ENCODE measurements at places on chromosomes 6 and 20.

DNA sequence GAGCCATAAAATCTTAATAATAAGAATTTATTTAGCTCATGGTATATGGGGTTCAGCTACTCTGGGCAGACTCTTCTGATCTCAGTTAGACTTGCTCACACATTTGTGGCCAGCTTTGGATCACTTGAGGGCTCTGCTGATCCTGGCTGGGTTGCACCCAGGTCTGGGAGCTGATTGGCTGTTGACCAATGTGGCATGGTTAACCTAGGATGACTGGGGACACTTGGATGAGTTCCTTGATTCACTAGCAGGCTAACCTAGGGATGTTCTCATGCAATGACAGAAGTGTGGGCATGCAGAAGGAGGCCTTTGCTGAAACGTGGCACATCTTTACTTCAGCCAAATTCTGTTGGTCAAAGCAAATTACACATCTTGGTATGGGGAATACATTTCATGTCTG is 569.5 kb downstream of the UTRN start:
- DNase-seq: no peak

- DNase-seq: no peak
Observed at GRCh38 chr6:26165261-26165790, 78.1 kb downstream of the HFE start.

- no peak for DNase-seq
Observed at GRCh38 chr20:37190354-37191112, 11.2 kb upstream of the MROH8 start.

DNA sequence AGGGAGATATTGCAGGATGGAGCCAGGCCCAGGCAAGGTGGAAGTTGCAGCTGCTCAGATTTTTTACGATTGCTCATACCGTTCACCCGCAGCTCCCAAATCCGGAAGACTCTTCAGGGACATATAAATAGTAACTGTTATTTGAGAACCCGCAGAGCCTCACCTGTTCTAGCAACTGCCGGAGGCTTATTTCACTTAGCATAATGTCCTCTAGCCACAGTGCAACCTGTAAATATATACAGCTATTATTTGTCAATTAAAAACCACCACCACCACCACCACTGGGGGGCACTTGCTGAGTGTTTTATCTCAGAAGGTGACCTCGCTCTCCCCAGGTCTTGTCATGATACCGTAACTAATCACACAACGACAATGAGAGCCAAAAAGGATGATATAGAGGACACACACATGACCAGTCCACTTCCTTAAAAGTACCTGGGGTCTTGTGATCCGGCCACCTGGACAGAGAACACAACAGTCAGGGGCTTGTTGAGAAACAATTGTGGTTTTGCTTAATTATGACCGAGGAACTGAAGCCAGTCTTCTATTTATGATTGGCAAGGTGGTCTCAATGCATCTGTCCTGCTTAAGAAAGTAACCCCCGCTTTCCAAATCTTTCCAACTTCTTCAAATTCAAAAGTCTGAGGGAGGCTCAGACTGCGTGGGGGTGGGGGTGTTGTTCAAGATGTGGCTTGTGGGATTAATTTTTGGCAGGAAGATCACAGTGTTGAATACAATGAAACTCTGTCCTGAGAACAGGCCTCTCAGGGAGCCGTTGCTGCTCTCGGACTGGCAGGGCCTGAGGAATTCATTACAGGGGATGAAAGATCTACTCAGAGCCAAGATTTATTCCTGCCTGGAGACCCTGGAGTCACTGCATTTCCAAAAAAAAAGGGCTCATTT is 107.7 kb upstream of the PRND start:
- DNase-seq: peak; percentile 41

DNA sequence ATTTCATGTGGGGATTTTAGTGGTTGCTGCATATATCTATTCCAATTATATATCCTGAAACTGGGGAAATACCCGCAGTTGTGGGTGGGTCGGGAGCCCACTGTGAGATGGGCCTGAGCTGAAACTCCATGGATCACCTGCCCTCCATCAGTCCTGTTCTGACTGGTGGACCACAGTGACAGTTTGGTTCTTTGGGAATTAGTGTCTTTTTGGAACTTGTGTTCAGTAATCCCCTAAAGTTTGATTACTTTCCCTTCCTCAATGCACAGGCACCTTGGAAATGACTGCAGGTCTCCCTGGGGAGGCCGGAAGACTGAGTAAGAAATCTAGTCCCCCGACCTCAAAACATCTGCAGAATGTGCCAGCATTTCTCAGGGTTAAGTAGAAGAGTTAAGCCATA is 11.3 kb downstream of the STK35 start:
- no peak for DNase-seq

GRCh38 chr6:169839898-169840631 is 88.6 kb downstream of the ERMARD start:
- DNase-seq: no peak

GRCh38 chr20:1909097-1909496 is 13.9 kb downstream of the SIRPA start:
- DNase-seq: no peak

GRCh38 chr20:62242176-62242575 is 3.9 kb downstream of the OSBPL2 start:
- DNase-seq: no peak

- no peak for DNase-seq
Observed at GRCh38 chr6:22150368-22151035, 146.3 kb downstream of the PRL start.

DNA sequence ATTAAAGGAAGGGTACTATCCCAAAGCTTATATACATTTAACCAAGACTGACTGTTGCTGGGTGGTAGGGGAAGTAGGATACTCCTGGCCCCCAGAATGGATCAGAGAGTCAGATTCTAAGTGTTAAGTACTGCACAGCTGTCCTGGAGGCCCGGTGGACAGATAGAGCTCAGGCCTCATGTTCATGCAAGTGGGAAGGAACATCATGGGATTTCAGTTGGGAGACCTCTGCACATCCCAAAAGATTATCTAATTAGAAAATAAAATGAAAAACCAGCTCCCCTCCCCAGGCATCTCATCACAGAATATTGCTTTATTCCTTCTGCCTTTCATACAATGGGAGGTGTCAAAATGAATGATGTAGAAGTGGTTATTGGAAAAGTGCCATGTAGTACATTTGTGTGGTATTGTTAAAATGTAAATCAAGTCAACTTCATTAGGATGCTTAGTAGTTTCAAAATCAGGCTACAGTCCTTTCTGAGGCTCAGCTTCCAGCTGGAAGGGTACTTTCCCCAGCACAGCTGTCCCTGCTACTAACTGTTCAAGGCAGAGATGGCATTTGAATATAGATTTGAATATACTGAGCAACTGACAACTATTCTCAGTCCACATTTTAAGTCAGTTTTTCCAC is 82.9 kb downstream of the SLC35B3 start:
- DNase-seq: no peak

DNA sequence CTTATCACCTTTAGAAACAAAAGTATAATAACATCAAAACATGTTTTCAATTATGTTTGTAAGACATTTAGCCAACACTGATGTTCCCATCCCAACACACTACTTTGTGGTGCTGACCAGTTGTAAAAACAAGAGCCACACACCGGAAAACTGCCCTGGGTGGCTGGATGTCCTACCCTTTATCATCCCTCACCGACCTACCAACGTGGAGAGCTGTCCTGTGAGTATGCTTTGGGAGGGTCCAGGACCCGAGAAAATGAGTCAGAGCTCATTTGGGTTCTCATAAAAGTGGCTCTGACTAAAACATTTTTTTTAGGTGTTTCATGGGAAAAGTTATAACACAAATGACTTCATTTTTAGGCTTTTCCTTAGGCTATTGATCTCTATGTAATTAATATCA is 29.3 kb upstream of the CTAGE9 start:
- DNase-seq: no peak

DNA sequence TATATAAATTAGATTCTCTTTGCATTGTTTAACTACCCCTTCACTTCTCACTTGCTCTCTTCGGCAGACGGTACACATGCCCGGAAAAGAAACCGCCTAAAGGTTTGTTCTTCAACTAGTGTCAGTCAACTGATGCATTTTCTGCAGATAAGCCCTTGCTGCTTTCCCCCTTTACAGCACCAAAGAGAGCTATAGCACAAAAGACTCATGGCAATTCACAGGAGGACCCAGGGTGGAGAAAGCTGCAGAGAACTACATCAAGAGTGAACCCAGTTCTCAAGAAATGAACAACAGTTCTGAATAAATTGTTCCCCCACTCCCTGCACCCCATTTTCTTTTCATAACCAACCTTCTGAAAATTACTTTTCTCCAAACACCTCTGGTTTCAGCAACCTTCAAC is 8.9 kb downstream of the CD164 start:
- DNase-seq: no peak

DNA sequence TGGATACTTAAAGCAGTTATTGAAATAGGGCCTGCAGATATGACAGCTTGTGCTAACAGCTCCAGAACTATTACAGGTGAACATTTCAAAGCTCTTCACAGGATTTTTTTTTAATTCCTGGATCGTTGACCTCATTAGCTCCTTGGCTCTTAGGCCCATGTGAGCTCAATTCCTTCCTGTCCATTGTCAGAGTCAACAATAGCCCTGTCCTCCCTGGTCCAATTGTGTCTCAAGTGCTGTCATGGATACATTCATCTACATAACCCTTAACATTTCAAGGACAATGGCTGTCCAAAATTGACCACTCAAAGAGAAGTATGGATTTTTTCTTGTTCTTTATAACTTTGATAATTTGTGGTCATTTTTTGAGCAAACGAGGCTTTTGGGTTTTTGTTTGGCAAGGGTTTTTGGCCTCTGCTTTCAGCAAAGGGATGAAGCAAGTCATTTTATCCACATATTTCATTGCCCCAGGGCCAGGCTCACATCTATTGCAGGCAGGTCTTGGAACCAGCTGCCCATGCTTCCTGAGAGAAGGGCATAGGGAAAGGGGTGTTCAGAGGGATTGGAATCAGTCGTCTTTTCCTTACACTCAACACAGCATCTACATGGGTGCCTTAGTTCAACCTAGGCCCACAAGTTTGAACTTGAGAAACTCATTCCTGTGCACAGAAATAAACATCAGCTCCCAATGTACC is 282.1 kb downstream of the TPBG start:
- no peak for DNase-seq

- no peak for DNase-seq
Observed at GRCh38 chr6:48184648-48185047, 73.7 kb upstream of the PTCHD4 start.

DNA sequence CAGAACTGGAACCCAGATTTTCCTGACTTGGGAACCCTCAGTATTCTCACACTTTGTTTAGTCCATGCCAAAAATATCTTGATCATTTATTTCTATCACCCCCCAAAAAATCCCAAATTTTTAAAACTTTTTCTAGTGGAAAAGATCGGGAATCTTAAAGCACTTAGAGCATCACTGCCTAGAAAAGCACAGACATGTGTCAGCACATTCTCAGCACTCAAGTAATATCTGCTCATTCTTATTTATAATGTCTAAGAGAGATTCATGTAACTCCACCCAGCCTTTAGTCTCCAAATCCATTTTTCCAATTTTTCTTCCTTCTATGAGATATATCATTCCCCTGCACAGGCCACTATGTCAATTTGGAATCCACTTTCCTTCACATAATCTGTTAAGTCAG is 29.9 kb upstream of the HSF2 start:
- DNase-seq: no peak

DNA sequence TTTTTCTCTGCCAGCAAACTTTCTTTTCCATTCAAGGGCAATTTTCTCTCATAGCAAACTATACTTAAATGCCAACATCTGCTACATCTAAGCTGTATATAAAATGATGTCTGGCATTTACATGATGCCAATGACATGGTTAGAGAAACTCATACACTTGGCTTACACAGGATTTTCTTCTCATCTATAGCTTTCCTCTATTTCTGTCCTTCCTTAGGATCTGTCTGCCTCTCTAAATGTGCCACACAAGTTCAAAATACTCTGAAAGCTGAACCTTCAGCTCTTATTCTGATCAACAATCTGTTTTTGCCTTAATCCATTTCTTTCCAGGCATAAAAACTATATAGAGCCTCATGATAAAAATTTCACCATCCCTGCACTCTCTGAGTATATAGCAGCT is 290.9 kb upstream of the RNF217 start:
- no peak for DNase-seq

DNA sequence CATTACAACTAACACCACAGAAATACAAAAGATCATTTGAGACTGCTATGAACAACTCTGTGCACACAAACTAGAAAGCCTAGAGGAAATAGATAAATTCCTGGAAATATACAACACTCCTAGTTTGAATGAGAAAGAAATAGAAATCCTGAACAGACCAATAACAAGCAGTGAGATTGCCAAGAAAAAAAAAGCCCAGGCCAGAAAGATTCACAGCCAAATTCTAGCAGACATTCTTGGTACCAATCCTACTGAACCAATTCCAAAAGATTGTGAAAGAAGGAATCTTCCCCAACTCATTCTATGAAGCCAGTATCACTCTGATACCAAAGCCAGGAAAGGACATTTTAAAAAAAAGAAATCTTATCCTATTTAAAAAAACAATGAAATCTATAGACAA is 7.0 kb upstream of the CDK19 start:
- DNase-seq: no peak

GRCh38 chr6:10583509-10583901 is 62.4 kb downstream of the GCNT2 start:
- no peak for DNase-seq

DNA sequence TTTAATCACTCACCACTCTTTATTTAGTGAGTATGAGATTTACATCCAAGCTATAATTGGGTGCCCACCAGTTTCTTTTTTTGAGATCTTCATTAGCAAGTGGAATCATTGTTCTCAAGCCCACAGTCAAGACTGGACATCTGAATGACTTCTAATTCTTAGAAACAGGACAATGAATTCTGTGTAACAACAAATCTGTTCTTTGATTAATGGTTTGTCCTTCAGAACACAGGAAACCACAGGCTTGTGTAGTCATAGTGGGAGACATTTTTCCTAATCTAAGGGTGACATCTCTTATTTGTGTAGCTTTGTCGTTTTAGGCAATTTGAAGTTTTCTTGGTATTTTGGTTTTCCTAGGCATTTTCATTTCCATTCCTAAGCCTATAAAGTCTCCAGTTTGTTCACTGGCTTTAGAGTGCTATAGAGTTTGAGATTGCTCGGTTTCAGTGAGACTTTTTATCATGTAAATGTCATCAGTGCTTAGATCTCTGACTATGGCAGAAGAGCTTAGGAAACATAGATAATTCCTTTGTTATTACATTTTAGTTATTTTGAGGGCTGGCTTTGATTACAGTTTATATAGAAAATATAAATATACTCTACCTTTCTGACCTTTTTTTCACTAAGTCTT is 903.9 kb upstream of the MAP3K7 start:
- DNase-seq: no peak

DNA sequence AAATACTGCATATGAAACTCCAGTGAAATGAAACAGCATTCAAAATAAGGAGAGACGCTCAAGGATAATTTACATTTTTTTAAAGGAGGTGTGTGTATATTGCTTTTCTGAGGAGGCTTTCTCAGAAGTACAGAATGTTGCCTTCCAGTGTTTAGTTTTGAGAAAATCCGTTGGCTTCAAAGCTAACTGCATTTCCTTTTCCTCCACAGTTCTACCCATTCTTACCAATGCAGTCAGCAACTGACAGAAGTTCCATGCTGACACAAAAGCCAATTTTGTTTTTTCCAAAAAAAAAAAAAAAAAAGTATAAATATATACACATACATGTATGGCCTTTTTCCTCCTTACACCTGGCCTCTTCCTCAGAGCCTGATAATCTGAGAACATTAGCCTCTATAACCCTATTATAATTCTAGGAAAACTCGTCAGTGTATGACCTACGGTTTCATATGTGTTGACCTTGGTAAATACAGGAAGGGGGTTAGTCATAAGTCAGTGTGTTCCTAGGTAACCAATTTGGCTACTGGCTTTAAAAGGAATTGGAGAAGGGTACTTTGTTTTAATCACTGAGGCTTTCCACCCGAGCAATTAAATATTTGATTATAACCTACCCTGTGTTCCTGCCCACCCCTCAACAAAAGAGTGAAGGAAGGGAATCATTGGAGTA is 24.2 kb downstream of the MGME1 start:
- DNase-seq: no peak
